ENCODE measurements at places on chromosomes 1 and 21.

GRCh38 chr1:43220905-43221778 lies 48.6 kb upstream of the TMEM125 start:
- H3K4me3 ChIP-seq: no peak overlapping the region
- H3K36me3 ChIP-seq: no peaks in the 10 kb centered on the region
- H3K27me3 ChIP-seq: no peaks in the 10 kb centered on the region

GRCh38 chr1:7313826-7314225 lies 457.3 kb upstream of the VAMP3 start:
- H3K27me3 ChIP-seq: no peaks in the 10 kb centered on the region
- no peak overlapping the region for H3K27ac ChIP-seq
- H3K4me1 ChIP-seq: no peaks in the 10 kb centered on the region
- H3K4me3 ChIP-seq: no peak overlapping the region

DNA sequence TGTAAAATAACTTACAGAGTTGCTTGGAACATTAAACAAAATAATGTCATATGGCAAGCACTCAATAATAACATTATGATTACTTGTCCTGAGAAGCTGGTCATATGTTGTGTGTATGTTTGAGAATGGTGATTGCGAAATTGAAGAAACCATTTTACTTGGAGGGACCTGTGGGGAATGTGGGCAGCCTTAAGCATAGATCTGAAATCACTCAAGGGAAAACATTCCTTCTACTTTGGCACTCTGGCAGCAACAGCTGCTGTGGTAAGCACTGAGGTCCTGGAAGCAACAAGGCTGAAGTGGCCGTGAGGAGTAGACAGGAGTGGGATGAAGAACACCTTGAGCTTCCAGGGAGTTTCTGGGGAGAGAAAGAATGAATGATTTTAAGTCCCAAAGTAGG lies 165.4 kb upstream of the ADAMTS5 start:
- no peak overlapping the region for H3K4me3 ChIP-seq
- H3K4me1 ChIP-seq: no peaks in the 10 kb centered on the region
- no peak for DNase-seq
- no peaks in the 10 kb centered on the region for H3K36me3 ChIP-seq
- no peak overlapping the region for H3K27ac ChIP-seq

DNA sequence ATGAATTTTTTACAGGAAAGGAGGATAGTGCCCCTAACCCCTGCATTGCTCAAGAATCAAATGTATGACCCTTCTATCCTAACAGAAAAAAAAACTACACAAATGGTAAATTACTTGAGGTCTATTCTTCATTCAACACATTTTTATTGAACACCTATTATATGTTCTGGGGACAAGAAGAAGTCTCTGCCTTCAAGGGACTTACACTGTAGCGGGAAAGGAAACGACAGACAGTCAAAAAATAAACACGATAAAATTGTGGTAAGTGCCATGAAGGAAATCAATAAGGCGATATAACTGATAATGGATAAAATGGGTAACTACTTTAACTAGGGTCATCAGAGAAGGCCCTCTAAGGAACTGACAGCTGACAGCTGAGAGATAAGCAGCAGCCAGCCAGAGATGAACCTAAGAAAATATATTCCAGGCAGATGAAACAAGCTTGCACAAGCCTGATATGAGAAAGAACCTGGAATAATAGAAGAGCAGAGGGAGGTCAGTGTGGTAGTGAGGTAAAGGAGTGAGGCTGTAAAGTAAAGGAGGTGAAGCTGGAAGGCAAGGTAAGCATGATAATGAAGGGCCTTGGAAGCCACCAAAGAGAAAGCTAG lies 66.4 kb downstream of the PHTF1 start:
- no peaks in the 10 kb centered on the region for H3K4me1 ChIP-seq
- no peak overlapping the region for H3K4me3 ChIP-seq
- H3K27me3 ChIP-seq: no peaks in the 10 kb centered on the region

- no peak overlapping the region for H3K4me3 ChIP-seq
- H3K4me1 ChIP-seq: peaks cover 3% of the 10 kb centered on the region
- DNase-seq: no peak
- no peaks in the 10 kb centered on the region for H3K36me3 ChIP-seq
Measured at GRCh38 chr1:109258481-109259466, 9.4 kb downstream of the CELSR2 start.

- H3K27me3 ChIP-seq: no peaks in the 10 kb centered on the region
- no peaks in the 10 kb centered on the region for H3K4me1 ChIP-seq
- DNase-seq: no peak
- H3K4me3 ChIP-seq: no peak overlapping the region
- H3K36me3 ChIP-seq: no peaks in the 10 kb centered on the region
Measured at GRCh38 chr1:206001476-206001888, 1.7 kb downstream of the RAB7B start.

GRCh38 chr1:52574594-52574993 lies 21.7 kb upstream of the TUT4 start:
- H3K4me1 ChIP-seq: peaks cover 3% of the 10 kb centered on the region
- H3K4me3 ChIP-seq: no peak overlapping the region
- H3K27ac ChIP-seq: no peak overlapping the region
- no peak for DNase-seq
- H3K36me3 ChIP-seq: no peaks in the 10 kb centered on the region

DNA sequence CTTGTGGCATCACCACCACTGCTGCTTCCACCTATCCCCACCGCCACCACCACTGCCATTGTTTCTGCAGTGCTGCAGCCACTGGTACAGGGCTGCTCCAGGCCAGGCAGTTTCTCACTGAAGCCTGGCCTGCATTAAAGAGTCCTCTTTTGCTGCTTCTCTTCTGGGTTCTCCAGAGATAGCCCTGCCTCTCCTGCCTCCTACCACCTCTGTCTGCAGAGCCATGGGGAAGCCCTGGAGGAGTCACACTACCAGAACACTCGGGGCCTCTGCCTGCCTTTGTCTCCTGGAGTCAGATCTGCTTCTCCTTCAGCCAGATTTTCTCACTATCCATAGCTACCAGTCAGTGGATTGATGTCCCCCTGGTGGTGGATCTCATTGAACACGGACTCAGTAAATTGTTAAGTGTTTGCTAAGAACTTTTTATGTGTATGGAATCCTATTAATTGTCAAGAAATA lies 37.7 kb upstream of the DDAH1 start:
- no peak overlapping the region for H3K27ac ChIP-seq
- H3K4me3 ChIP-seq: no peak overlapping the region
- no peaks in the 10 kb centered on the region for H3K4me1 ChIP-seq
- DNase-seq: no peak
- H3K27me3 ChIP-seq: no peaks in the 10 kb centered on the region

- H3K4me3 ChIP-seq: no peak overlapping the region
- H3K4me1 ChIP-seq: no peaks in the 10 kb centered on the region
- no peak for DNase-seq
- H3K27me3 ChIP-seq: no peaks in the 10 kb centered on the region
Measured at GRCh38 chr1:17791055-17791390, 35.9 kb downstream of the ACTL8 start.

- DNase-seq: no peak
- H3K36me3 ChIP-seq: no peaks in the 10 kb centered on the region
- no peak overlapping the region for H3K4me3 ChIP-seq
- no peak overlapping the region for H3K27ac ChIP-seq
Measured at GRCh38 chr1:9400425-9401079, 107.9 kb downstream of the SPSB1 start.

DNA sequence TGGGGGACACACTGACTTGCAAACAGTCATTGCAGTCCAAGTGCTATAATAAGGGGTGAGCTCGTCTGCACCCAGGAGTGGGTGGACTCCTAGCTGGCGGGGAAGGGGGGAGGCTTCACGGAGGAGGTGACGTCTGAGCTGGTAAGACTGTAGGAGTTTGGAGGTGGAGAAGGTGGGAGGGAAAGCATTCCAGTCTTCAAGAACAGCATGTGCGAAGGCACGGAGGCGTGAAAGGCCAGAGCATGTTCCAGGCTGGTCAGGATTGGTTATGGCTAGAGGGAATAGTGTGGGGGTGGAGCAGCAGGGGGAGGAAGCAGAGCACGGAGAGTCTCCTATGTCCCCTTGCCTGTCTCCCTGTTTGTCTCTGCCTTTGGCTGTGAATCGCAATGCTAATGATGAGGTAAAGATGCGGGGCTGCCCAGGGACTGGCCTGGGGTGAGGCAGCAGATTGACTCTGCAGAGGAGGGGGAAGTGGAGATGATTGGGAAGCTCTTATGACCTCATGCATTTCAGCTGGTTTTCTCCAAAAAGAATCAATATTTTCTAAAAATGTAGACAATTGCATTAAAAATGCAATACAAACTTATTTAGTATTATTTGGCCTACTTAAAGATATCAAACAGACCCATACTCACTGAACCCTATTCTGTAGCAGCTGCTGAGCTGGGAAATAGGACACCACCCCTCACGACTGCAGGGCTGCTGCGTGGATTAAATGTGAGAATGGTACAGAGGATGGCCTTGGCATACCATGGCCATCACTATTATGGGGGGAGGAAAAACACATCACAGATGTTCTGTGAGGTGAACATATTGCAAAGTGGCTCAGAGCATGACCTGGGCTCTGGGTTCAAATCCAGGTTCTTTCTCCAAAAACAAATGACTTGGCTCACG lies 2.6 kb upstream of the ZNF436 start:
- no peak overlapping the region for H3K4me3 ChIP-seq
- H3K27me3 ChIP-seq: no peaks in the 10 kb centered on the region
- no peaks in the 10 kb centered on the region for H3K36me3 ChIP-seq
- peaks cover 9% of the 10 kb centered on the region for H3K4me1 ChIP-seq

GRCh38 chr1:20660363-20660762 lies 806 bp downstream of the DDOST start:
- H3K4me3 ChIP-seq: peak overlapping the region; percentile 85
- no peak for DNase-seq
- peaks cover 16% of the 10 kb centered on the region for H3K4me1 ChIP-seq
- H3K27ac ChIP-seq: peak overlapping the region; percentile 85
- H3K36me3 ChIP-seq: peaks cover 29% of the 10 kb centered on the region

GRCh38 chr1:221013691-221014660 lies 134.7 kb downstream of the HLX start:
- H3K36me3 ChIP-seq: no peaks in the 10 kb centered on the region
- no peaks in the 10 kb centered on the region for H3K4me1 ChIP-seq
- H3K4me3 ChIP-seq: no peak overlapping the region
- H3K27ac ChIP-seq: no peak overlapping the region
- no peak for DNase-seq
- H3K27me3 ChIP-seq: no peaks in the 10 kb centered on the region

- no peak overlapping the region for H3K4me3 ChIP-seq
- H3K36me3 ChIP-seq: no peaks in the 10 kb centered on the region
- no peak overlapping the region for H3K27ac ChIP-seq
- H3K27me3 ChIP-seq: no peaks in the 10 kb centered on the region
Measured at GRCh38 chr1:112563341-112563740, 54.6 kb downstream of the WNT2B start.

- DNase-seq: no peak
- no peaks in the 10 kb centered on the region for H3K27me3 ChIP-seq
- no peak overlapping the region for H3K27ac ChIP-seq
Measured at GRCh38 chr21:42027822-42028765, 17.9 kb upstream of the ZBTB21 start.

DNA sequence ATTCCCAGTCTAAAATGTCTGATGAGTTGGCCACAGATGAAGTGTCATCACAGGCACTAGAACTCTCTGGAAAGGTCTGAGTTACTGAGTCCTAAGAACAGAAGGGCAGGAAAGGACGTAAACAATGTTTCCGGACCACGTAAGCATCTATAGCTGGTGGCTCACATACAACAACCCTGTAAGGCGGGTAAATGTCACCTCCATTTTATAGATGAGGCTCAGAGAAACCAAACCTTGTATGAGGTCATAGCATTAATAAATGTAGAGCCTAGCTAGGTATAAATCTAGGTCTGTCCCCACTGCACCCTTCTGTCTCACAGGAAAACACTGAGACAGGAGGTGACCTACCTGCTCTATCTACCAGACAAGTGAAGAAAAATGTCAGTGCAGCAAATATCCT lies 86.6 kb downstream of the CSMD2 start:
- no peak overlapping the region for H3K4me3 ChIP-seq
- H3K36me3 ChIP-seq: no peaks in the 10 kb centered on the region
- H3K27me3 ChIP-seq: no peaks in the 10 kb centered on the region
- no peak overlapping the region for H3K27ac ChIP-seq
- no peaks in the 10 kb centered on the region for H3K4me1 ChIP-seq
- no peak for DNase-seq

GRCh38 chr1:107405236-107405635 lies 264.4 kb downstream of the NTNG1 start:
- DNase-seq: no peak
- no peak overlapping the region for H3K27ac ChIP-seq
- no peak overlapping the region for H3K4me3 ChIP-seq
- H3K4me1 ChIP-seq: no peaks in the 10 kb centered on the region
- H3K36me3 ChIP-seq: no peaks in the 10 kb centered on the region

DNA sequence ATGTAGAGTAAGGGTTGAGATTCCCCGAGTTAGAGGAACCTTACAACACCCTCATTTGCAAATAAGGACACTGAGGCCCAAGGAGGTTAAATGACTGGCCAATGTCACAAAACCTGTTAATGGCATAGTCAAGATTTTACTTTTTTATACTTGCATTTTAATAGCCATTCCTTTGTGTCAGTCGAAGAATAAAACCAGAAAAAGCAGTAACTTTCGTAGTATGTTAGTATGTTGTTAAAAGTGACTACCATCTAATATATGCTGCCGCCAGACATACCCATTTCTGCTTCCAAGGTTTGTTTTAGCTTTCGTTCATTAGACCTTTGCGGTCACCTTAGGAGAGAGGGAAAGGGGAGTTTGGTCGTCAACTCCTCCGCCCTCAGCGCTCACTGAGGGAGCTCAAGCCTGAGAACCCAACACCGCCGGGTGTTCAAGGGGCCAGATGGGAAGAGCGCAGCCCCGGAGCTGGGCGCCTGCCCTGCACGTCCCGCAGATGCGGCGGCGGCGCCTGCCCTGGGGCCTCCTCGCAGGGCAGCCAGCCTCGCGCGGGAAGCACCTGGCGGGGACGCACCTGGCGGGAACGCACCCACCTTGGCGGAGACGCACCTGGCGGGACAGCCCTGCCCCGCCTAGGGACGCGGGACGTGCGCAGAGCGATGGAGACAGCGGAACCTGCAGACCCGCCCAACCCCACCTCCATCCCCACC lies 466 bp downstream of the VPS26C start:
- H3K27ac ChIP-seq: peak overlapping the region; percentile 98
- peaks cover 8% of the 10 kb centered on the region for H3K4me1 ChIP-seq
- no peaks in the 10 kb centered on the region for H3K27me3 ChIP-seq
- no peak for DNase-seq
- peak overlapping the region; percentile 87 for H3K4me3 ChIP-seq

DNA sequence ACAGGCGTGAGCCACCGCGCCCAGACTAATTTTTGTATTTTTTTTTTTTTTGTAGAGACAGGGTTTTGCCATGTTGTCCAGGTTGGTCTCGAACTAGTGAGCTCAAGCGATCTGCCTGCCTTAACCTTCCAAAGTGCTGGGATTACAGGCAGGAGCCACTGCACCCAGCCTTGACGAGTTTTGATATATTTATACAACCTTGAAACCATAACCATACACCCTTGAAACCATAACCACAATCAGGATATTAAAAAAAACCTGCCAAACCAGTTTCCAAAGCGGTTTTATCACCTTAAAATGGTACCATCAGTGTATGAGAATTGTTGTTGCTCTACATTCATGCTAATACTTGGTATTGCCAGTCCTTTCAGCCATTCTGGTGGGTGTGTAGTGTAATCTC lies 3.7 kb upstream of the PHACTR4 start:
- H3K4me3 ChIP-seq: no peak overlapping the region
- no peaks in the 10 kb centered on the region for H3K36me3 ChIP-seq
- H3K27ac ChIP-seq: no peak overlapping the region
- H3K27me3 ChIP-seq: no peaks in the 10 kb centered on the region
- no peak for DNase-seq
- H3K4me1 ChIP-seq: peaks cover 11% of the 10 kb centered on the region

GRCh38 chr1:110056285-110056683 lies 14.2 kb downstream of the ALX3 start:
- H3K4me3 ChIP-seq: no peak overlapping the region
- no peaks in the 10 kb centered on the region for H3K4me1 ChIP-seq
- no peak overlapping the region for H3K27ac ChIP-seq

GRCh38 chr1:155241069-155241679 lies 14.1 kb downstream of the ENTREP3 start:
- DNase-seq: peak; percentile 41
- peaks cover 19% of the 10 kb centered on the region for H3K36me3 ChIP-seq
- H3K4me1 ChIP-seq: peaks cover 18% of the 10 kb centered on the region
